ENCODE measurements at places on chromosomes 16 and 17.

- DNase-seq = no peak
Measured at GRCh38 chr16:22141767-22142166, 20.5 kb upstream of the SDR42E2 start.

GRCh38 chr17:61717352-61717751 lies 126.3 kb upstream of the NACA2 start:
- no peak for DNase-seq

- no peak for DNase-seq
Measured at GRCh38 chr16:3060339-3061127, 4.9 kb upstream of the IL32 start.

GRCh38 chr17:3603119-3603869 lies 5.9 kb downstream of the TRPV1 start:
- DNase-seq = no peak

GRCh38 chr17:55479903-55480302 lies 31.3 kb downstream of the SMIM36 start:
- no peak for DNase-seq

DNA sequence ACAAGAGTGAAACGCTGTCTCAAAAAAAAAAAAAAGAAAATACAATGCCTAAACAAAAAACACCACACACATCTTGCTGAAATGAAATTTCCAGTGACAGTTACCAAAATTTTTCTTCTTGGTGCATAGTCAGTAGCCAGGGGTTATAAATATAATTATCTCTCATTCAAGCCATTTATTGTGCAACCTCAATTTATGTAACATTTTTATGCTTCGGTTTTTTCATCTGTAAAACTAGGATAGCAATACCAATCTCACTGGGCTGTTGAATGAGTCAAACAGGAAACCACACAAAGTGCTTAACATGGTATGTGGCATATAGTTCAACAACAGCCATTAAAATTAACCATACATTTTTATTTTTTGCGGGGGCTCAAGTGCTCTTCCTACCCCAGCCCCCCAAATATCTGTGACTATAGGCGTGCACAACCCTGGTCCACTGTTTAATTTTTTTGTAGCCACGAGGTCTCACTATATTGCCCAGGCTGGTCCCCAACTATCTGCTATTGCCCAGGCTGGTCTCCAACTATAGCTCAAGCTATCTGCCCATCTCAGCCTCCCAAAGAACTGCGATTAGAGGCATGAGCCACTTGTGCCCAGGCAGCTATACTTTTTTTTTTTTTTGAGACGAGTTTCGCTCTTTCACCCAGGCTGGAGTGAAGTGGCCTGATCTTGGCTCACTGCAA lies 2.6 kb downstream of the COG4 start:
- no peak for DNase-seq

- no peak for DNase-seq
Measured at GRCh38 chr17:58535431-58535830, 21.0 kb upstream of the MTMR4 start.
